Activated CD8-positive, alpha-beta memory T cell treated with anti-CD3 and anti-CD28 coated beads, Interleukin-2, amount 50 U/mL, for 48 hours (primary cell): ENCODE measurements at places on chromosomes 16 and 17.
A peak's percentile ranks its signal among the peaks of the same experiment; 100 is the strongest.

DNA sequence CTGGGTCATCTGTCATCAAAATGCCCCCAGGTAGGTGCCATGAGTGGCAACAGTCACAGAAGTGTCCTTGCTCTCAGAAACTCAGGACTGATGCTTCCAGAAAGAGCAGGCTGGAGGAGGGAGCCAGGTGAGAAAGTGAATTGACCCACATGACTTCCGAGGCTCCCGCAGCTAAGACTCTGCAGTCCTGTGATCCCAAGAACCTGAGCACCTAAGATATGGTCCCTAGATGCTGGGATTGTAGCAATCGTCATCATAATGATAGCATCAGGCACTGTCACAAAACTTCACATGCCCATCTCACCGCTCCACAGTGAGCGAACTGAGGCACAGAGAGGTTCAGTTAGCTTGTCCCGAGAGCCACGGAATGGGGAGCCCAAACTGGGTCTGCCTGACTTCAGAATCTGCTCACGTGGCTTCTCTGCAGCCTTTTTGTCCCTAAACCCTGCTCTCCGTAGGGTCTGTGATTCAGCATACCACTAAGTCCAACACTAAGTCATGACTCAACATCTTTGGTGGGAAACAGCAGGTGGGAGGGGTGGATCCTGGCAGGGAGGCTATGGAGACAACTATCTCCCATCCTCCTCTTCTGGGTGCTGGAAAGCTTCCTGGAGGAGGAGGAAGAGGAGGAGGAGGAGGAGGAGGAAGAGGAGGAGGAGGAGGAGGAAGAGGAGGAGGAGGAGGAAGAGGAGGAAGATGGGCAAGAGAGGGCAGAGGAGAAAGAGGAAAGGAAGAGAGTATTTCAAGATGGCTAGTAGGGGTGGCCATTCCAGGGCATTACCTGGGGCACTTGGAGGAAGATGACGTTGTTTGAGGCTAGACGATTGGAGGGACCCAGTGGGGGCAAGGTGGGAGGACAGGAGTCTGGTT, 55.5 kb upstream of the DLX4 start:
- DNase-seq = no peak

DNA sequence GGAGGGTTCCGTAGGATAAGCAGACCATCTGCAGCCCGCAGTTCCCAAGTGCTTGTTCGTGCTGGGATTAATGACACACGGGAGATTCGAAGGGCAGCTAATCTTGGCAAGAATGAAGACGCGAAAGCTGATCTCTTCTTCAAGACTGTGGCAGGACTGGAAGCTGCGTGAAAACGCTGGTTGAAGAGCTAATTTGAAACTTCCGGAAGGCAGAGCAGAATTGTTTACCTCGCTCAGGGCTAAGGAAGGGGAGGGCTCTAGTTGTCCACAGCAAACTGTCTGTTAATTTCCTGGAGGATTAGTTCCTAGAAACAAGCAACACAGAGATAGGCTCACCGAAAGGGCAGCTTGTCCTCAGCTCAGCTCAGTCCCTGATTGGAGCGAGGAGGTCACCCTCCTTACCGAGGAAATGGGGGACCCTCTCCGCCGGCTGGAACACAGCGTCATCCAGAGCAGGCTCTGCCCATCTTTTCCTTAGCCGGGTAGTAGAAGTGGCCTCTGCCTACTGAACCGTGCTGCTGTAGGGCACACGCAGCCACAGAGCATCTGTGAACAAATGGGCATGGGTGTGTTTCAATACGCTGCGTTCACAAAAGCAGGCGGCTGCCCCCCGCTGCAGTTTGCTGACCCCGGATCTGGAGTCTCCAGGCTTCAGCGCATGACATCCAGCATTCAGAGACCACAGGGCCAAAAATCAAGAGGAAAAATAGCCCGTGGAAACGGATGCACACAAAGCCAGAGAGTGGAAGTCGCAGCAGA, 16.7 kb upstream of the BAIAP2 start:
- peak; percentile 68 for DNase-seq

DNA sequence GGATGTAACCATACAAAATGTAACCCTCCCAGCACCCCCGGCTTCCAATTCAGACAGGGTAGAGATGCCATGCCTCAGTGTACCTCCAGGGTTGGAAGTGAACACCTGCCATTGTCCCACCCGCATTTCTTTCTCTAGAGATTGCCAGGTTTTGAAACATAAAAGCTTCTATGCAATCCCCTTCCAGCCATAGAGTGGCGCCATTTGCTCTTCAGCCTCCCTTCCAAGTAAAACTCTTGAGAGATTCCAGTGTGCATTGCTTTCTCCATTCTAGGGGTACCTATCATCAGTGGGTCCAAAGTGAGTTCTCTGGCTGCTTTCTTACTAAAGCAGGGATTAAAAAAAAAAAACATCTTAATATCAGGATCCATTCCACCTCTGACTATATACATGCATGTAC, 133.1 kb upstream of the RPL38 start:
- no peak for DNase-seq

DNA sequence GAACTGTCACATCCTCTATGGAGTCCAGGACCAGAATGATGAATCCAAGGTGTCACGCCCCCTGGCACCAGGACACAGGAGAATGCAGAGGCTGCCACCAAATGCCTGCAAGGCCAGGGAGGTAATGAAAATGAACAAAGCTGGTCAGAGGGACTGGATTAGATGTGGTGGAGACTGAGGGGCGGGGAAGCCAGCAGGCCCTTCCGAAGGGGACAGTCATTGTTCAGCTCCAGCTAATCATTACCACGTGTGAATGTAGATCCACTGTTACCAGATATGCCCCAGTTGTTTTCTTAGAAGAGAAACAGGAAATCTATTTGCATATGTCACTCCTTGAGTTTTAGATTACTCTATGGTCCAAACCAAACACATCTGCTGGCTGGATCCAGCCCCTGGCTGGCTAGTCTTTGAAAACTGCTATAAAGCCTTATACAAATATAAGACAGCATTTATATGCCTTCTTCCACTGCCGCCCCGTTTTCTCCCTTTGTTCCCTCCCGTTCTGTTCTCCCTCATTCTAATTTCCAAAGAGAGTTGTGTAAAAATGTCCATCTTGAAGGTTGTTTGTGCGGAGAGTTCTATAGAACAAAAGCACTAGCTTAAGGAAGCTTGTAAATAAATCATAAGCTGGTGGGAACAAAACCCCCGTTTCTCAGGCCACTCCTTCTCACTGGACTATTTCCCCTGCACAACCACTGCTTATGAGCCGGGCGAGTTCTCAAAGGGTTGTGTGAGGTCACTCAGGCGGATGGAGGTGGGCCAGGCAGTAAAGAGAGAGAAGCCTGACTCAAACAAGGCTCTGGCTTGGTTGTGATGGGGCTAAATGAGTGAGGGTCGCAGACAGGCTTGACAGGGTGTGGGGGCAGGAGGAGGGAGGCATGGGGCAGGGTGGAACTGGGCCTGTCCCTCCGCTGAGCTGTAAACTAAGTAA, 14.2 kb downstream of the CRYM start:
- DNase-seq = no peak

- DNase-seq = no peak
Observed at GRCh38 chr16:4309102-4309832, 6.6 kb upstream of the GLIS2 start.

GRCh38 chr17:44785921-44786320, 27.1 kb downstream of the ADAM11 start:
- DNase-seq = no peak

- DNase-seq = no peak
Observed at GRCh38 chr17:42547698-42548069, 5.0 kb upstream of the HSD17B1 start.

DNA sequence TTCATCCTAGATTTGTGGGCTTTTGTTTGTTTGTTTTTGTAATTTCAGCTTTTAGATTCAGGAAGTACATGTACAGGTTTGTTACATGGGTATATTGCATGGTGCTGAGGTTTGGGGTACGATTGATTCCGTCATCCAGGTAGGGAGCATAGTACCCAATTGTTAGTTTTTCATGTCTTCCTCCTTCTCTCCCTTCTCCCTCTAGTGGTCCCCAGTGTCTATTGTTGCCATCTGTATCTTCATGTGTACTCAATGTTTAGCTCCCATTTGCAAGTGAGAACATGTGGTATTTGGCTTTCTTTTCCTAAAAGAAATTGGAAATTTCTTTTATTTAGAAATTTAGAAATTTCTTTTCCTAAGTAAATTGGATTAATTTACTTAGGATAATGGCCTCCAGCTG, 37.1 kb upstream of the BCAS3 start:
- DNase-seq = no peak

DNA sequence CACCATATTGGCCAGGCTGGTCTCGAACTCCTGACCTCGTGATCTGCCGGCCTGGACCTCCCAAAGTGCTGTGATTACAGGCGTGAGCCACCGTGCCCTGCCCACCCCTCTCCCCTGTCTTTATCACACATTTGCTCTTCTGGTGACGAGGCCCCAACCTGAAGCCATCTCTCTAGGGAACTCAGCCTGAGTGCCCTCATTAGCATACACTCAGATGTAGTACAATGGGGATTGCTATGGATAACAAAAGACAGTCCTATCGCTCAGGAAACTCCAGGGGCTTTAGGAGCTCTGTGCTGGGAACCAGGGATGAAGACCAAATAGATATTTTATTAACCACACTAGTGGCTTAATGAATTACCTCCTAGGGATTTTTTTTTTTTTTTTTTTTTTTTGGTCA, 100.7 kb downstream of the MARF1 start:
- DNase-seq = no peak

DNA sequence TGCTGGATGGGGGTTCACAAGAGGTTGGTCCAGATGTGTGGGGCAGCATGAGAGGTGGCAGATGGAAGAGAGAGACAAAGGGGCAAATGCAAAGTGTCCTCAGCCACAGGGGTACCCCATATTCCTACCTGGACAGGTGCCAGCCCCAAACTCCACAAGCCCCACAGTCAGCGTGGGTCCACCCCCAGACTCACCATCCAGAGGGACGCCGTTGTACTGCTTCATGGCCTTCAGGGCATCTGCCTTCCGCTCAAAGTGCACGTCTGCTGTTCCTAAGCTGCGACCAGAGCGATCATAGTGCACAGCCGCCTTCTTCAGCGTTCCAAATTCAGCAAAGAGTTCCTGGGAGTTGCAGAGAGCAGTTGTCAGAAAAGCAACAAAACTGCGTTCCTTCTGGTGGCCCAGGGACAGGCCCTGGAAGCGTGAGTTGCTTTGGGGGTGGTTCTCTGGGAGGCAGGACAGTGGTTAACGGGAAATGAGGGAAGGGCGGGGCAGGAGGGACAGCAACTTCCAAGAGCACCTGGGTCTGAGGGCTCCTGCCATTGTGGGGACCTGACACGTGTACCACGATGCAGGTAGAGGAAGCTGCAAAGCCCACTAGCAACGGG, 2.3 kb downstream of the ALYREF start:
- DNase-seq = no peak

DNA sequence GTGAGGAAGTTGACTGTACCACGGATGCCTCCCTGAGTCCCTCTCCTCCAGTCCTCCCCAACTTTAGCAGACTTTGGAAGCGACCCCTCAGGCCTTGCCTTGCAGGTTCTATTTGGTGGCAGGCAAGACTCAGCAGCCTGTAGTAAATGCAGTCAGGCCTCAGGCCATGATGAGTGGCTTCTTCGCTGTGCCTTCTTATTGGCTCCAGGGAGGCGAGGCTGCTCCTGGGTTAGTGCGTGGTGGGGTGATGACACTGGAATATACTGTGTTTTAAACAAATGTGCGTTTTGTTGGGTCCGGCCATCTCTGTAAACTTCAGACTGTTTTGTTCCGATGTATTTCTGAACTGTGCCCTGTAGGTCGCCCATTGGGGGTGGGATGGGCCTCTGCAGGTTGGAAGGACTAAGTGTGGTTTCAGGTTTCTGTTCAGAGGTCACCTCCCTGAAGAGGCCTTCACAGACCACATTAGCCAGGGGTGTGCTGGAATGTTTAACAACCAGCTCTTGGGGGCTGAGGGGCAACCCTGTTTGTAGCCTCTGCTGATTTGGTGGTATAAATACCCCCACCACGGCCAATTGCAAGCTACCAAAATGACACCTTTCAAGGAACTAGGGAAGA, 62.5 kb downstream of the CYLD start:
- no peak for DNase-seq

GRCh38 chr17:38597375-38597774, 8.4 kb downstream of the SRCIN1 start:
- DNase-seq = no peak

DNA sequence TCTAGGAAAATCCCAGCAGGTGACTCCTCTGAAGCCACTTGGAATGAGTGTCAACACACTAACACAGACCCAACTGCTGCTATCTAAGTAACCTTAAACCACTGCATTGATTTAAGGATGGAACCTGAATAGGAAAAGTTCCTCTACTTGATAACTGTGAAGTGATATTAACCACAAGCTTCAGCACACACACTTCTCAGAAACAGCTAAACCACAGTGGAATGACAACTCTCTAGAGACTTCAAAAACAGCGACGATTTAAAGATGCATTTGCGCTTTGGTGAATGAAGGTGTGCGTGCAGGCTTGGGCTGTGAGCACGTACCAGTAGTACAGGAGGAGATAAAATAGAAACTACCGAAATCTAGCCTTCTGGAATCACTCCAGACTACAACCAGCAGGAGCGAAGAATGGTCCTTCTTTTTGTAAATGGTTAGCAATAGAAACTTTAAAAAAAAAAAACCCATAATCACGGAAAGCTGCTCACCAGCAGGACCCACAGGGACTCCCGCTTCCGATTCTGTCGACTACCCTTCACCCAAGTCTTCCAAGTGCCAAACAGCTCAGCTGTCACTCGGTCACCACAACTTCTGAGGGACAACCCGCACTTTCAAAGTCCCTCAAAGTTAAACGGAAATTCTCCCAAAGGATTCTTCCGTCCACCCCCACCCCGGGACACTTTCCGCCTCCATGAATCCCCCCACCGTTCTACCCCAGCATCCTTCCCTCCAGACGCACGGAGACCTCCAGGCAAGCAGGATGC, 137.7 kb upstream of the CORO6 start:
- no peak for DNase-seq

DNA sequence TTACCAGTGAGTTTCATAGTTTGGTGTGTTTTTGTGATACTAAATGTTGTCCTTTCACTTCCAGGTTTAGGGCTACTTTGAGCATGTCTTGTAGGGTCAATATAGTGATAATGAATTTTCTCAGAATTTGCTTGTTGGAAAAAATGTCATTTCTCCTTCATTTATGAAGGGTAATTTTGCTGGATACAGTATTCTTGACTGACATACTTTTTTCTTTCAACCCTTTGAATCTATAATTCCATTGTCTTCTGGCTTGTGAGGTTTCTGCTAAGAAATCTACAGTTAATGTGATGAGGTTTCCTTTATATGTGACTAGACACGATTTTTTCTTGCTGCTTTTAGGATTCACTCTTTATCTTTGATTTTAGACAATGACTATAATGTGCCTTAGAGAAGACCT, 219.3 kb downstream of the BCAS3 start:
- DNase-seq = no peak

- DNase-seq = no peak
Observed at GRCh38 chr16:89761304-89761922, 40.1 kb downstream of the ZNF276 start.

- DNase-seq = no peak
Observed at GRCh38 chr16:81505011-81505661, 60.5 kb downstream of the CMIP start.

DNA sequence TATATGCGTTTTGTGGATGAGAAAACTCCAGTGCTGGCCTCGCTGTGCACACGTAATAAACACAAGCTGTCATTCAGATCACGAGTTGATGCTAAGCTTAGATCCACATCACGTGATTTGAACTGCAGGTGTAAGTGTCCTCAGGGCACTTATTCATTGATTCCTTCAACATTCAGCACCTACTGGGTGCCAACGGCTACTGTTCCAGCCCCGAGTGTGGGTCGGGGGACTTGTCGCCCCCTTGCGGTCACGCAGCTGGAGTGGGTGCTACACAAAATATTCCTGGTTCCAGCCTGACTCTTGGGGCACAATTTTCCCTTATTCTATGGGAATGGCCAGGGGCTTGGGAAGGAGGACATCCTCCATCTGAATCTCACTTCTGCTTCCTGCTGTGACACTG, 29.9 kb upstream of the GINS2 start:
- DNase-seq = no peak
